ENCODE measurements at places on chromosomes 16 and 17. TPM values are rescaled to one million over a fixed set of nuclear protein-coding genes. Genes with fewer than 3 reads are reported as not detected.

Gene GFOD2
- total RNA-seq: 15.8 TPM

Gene IL21R
- total RNA-seq: 0.83 TPM

Gene EFCAB13
- 1.4 TPM for total RNA-seq

Gene NPIPA5
- total RNA-seq: not detected

Gene PNMT
- not detected for total RNA-seq

Gene WRAP53
- 6.6 TPM for total RNA-seq

Gene HS3ST2
- not detected for total RNA-seq

Gene LPO
- total RNA-seq: not detected

Gene FOXK2
- 16.1 TPM for total RNA-seq

Gene HOXB3
- total RNA-seq: 6.3 TPM

Gene ITGAX
- 0.18 TPM for total RNA-seq

Gene TBC1D3K
- total RNA-seq: not detected

Gene TNP2
- not detected for total RNA-seq

Gene GLIS2
- total RNA-seq: 0.56 TPM

Gene PRDM7
- total RNA-seq: not detected

Gene SEC14L5
- total RNA-seq: not detected

Gene MYLK3
- under 0.01 TPM for total RNA-seq

Gene KRTAP4-1
- not detected for total RNA-seq

Gene OR1D2
- not detected for total RNA-seq

Gene KRTAP4-9
- total RNA-seq: not detected

Gene VAT1
- total RNA-seq: 101 TPM

Gene KCNAB3
- total RNA-seq: 0.36 TPM

Gene OTOP2
- total RNA-seq: not detected

Gene CIBAR2
- 0.18 TPM for total RNA-seq

Gene MYH13
- total RNA-seq: not detected

Gene LGALS9B
- not detected for total RNA-seq

Gene COX6A2
- not detected for total RNA-seq

Gene CD300A
- total RNA-seq: not detected

Gene DNAJC7
- 71.7 TPM for total RNA-seq

Gene ALOX15
- total RNA-seq: not detected

Gene GAST
- not detected for total RNA-seq

Gene PMP22
- total RNA-seq: 33.5 TPM

Gene GPR179
- not detected for total RNA-seq

Gene TEKT3
- total RNA-seq: not detected

Gene RGS9
- total RNA-seq: 1.4 TPM

Gene MYADML2
- not detected for total RNA-seq

Gene SLC38A8
- not detected for total RNA-seq

Gene HSPB9
- not detected for total RNA-seq

Gene CLEC18A
- under 0.01 TPM for total RNA-seq

Gene CRISPLD2
- 35.0 TPM for total RNA-seq

Gene ADCY9
- total RNA-seq: 5.4 TPM

Gene RNF135
- 5.3 TPM for total RNA-seq

Gene WFIKKN2
- total RNA-seq: not detected

Gene NOG
- total RNA-seq: 11.7 TPM

Gene ABI3
- total RNA-seq: 1.1 TPM

Gene NGFR
- total RNA-seq: 0.18 TPM

Gene CHST5
- total RNA-seq: not detected

Gene GSDMA
- not detected for total RNA-seq

Gene NT5M
- total RNA-seq: 0.28 TPM

Gene CDRT4
- 0.56 TPM for total RNA-seq

Gene RRAD
- 1.4 TPM for total RNA-seq

Measured in IMR-90 (cell line).